ENCODE measurements at places on chromosomes 13 and 19.

- DNase-seq, result no peak
These were observed 62.8 kb upstream of the STARD13 start for GRCh38 chr13:33348366-33348765.

DNA sequence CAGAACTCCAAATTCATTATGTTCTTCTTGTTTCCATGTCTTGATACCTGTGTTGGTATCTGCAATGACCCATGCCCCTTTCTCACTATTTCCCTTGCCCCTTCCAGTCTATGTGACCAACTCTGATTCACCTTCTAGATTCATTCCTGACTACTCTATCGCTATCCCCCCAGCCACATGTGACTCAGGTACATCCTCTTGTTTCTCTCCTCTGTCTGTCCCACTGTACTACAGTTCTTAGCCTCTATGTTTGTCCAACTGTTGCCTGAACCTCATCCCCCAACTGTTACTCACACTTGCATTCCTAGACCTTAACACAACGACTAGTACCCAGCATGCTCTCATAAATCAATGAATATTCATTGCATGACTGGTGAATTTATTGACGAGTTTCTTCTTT lies 10.0 kb upstream of the FLT3 start:
- DNase-seq, result no peak

DNA sequence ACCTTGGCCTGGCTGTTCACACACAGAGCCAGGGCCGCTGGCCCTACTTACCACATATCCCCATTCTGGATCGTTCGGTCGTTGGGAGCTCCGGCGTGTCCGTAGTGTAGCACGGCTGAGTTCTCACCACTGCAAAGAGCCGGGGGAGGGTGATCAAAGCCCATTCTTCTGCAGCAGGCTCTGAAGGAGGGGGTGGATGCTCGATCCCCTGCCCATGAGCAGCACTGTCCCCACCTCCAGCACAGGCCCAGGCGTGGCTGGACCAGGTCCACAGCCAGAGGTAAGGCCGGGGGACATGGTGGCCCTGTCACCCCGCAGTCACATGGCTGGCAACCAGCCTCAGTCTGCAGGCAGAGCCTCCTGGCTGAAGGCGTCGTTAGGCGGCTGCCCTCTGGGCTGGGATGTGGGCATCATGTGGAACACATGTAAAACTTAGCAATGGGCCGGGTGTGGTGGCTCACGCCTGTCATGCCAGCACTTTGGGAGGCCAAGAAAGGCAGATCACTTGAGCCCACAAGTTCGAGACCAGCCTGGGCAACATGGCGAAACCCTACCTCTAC lies 38.2 kb downstream of the CEBPG start:
- no peak for DNase-seq

DNA sequence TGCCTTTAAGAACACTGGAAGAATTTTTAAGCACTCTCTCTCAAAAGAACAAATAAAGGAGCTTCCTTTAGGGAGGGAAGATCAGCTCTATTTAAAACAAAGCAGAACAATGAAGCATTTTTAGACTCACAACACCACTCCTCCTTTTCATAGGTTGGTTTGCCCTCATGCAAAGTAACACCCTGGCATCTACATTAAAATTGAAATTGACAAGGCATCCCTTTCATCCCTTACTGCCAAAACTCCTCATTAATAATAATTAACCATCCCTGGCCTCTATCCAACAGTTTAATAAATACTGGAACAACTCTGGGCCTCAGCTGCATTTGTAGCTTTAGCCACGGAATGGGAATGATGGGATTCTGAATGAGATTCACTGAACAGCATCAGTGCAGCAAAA lies 929.1 kb downstream of the PCDH9 start:
- DNase-seq, result no peak

DNA sequence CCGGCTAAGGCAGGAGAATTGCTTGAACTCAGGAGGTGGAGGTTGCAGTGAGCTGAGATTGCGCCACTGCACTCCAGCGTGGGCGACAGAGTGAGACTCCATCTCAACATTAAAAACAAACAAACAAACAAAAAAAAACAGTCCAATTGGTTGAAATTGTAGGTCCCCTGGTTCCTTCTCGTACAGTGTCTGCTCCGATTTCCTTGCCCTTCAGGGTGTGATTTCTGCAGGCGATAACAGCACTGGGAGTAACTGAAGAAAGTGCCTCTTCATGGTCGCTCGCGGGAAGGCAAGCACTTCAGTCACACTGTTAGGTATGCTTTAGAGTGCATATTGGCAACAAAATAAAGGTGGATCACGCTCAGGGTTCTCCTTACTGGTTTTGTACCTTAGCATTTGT lies 39.7 kb downstream of the TPT1 start:
- no peak for DNase-seq

DNA sequence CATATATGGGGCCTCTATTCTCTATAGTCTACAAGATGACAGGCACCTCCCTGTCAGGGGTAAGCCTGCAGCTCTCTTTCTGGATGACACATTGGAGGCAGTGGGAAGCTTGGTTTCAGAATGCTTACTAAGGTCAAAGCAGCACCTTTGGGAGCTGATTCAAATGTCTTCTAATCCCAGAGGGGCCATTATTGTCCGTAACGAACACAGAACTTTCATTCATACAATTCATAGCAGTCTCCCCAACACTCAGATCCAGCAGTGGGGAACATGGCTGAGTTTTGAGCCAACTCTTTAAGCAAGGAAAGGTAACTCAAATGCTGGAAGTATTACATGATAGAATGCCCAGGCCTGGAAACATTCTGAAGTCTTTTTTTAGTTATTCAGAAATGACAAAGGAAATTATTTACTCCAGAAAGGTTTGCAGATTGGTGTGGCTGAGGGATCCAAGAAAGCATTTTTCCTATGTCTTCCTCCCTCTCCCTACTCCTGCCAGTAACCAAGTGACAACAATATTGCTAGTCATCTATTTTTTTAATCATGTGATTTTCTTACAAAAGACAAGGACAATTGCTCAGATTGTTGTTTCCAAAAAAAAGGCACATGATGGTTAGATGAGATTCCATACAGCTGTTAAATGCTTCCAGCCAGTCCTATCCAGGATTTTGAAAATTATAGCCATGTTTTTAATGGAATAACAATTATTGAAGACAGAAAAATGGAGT lies 118.7 kb downstream of the FOXO1 start:
- DNase-seq, result no peak

DNA sequence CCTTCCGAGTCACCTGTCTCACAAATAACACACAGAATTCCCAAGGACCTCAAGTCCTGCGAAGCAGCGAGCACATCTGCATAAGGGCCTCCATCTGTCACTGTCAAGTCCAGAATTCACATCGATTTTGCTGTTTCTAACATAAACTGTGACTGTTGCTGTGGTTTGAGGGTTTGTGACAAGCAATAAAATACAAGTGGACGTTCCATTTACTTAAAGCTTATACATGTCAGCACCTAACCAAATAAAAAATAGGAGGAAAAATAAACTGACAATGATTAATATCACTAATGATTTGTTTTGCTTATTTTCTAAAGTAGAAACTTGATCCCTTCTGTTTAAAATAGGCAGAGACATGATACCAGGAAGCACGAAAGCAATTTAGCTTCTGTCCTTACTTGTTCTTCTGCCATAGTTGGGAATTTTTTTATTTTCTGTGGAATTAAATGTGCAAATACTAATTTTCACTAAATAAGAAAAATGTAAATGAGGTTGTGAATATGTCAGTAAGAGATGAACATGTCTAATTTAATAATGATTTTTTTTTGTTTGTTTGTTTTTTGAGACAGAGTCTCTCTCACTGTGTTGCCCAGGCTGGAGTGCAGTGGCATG lies 279.1 kb downstream of the FGF9 start:
- no peak for DNase-seq

GRCh38 chr13:73876323-73876722 lies 257.9 kb downstream of the KLF12 start:
- DNase-seq, result no peak

DNA sequence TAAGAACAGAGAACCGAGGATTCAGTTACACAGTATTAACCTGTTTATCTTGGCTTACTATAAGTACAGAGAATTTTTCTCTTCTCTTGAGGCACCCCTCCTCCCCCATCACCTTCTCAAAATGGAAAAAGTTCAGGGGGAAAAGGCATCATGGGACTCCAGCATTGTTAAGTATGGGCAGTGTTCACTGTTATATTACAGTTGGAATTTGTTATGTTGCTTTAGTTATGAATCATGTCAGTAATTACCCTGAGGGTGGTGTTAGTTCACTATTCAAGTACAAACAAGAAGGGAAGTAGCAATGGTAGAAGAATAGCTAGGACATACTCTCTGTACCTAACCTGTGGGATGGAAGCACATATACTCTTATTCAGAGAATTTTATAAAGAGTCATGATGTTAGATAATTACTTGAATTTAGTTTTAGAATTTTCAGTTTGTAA lies 12.0 kb downstream of the LPAR6 start:
- DNase-seq, result no peak

GRCh38 chr13:55069746-55070145 lies 2041.1 kb downstream of the OLFM4 start:
- DNase-seq, result no peak

DNA sequence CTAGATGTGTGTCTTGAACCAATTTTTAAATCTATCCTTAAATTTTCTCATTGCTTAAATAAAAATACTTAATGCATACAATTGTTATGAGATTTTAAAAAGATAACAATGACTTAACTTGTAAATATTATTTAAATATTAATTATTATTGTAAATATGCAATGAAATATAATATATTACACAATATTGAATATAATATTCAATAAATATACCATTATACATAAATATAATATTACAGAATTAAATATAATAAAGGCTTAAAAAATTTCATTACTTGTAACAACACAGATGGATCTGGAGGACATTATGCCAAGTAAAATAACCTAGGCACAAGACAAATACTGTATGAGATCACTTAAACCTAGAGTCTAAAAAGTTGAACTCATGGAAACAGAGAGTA lies 1532.3 kb downstream of the PCDH9 start:
- DNase-seq, result no peak

- no peak for DNase-seq
These were observed 16.4 kb upstream of the ZNF492 start for GRCh38 chr19:22617614-22618320.

DNA sequence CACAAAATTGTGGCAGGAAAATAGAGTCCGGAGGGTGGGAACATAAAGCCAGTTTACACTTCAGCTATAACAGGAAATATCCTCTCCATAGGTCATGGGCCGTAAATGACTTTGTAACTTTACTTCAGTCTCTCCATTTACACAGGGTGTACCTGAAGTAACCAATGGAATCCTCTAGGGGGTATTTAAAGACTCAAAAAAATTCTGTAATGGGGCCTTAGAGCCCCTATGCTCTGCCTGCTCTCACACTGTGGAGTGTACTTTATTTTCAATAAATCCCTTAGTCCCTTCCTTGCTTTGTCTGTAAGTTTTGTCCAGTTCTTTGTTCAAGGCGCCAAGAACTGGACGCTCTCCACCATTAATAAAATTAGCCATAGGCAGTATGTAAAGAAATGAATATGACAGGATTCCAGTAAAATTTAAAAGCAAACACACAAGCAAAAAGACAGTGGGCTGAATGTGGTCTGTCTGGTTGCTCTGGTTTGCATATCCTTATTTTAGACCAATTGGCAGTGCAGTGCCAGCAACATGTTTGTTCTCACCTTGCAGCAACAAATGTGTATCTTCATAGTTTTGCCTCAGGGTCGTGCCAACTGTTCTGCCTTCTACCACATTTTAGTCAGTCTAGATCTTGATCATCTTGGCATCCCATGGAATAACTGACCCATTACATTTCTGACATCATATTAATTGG lies 801.5 kb upstream of the SPRY2 start:
- DNase-seq, result no peak

- DNase-seq, result no peak
These were observed 3.4 kb downstream of the GGN start for GRCh38 chr19:38384209-38385027.

DNA sequence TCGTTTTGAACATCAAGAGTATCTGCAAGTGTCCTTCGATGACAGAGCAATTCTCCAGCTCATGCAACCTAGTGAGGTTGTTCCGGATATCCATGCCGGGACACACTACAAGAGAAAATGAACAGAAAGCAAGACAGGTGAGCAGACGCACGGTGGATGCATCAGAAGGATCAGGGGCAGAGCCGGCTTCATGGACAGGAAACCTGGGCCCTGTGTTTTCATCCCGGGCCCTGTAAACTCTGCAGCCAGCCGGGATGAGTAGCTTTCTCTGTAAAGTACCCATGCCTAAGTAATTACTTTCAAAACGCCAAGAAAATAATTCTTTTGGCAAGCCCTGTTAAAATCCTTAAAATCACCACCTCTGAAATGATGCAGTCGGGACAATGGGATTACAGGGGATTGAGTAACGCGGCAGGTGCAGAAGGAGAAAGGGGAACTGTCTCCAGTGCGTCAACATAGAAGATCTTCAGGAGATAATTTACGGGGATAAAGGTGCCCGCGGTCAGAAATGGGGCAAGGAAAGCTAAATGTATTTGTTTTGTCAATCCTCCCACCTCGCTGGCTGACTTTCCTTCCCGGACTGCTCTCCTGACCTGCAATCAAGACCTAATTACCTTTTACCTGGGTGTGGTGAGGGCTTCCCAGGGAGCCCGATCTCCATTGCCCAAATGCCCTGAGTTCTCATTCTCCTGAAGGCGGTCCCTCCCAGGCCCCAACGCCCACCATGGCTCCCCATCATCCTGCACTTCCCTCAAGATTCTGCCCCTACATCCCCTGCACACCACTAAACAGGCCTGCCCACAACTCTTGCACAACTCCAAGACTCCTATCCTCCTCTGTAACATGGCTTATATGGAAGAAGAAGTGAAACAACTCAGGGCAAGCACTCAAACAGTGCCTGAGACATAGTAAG lies 26.2 kb downstream of the INSR start:
- DNase-seq, result no peak

DNA sequence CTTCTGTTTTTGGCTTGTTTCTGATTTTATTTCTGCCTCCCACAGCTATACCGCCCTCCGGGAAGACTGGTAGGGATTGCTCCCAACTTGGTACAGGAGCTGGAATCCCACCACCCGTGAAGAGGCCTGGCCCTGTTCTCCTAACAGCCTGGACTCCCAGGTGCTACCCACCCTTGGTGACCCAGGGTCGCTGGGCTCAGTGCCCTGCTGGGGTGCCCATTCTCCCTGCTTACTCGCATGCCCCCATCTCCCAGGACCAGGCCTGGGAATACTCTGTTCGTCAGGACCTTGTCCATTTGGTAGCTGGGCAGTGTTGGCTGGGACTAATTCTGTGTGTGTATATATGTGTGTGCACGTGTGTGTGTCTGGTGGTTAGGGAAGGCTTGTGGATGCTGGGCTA lies 41.0 kb upstream of the TMTC4 start:
- no peak for DNase-seq

DNA sequence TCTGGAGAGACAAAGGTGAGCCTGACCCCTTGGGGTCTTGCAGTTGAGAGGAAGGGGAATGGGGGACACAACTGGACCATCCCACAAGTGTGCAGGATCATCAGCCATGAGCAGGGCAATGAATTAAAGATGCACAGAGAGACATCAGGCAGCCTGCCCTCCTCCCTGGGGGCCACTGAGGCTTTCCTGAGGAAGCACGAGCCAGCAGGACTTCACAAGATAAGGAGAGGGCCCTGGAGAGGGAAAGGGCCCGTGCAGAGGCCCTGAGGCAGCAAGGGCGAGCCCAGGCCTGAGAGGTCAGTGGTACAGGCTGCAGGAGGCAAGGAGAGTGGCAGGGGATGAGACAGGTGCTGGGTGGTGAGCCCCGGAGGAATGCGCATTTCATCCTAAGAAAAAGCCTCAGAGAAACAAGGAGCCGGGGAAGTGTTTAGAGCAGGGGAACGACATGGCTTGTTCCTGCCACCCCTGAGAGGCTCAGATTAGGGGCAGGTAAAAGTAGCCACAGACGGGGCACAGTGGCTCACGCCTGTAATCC lies 9.0 kb upstream of the PRKD2 start:
- no peak for DNase-seq
